ENCODE measurements at places on chromosomes 4 and X.

DNA sequence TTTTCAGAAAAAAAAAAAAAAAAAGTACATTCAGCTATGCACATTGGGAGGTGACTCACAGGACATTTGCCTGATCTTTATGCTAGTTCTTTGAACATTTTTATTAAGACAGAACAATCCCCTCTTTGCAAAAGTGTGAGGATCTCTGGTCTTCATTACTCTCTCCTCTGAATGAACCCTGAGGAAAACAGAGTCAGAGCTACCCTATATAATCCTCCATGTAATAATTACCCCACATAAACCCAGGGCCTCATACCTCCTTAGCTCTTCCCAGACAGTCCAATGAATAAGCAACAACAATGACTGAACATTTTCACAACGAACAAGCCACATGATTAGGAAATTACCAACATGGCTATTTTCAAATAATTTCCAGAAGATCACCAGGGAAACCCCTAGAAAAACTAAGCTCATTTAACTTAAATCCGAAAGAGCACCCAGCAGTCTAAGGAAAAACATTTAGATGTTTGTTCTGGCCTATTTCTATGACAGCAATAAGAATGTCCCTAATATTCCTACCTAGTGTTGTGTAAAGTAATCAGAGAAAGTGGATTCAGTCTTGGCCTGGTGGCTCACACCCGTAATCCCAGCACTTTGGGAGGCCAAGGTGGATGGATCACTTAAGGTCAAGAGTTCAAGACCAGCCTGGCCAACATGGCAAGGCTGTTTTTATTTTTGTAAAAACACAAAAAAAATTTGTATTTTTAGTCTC lies 37.8 kb downstream of the TBC1D9 start:
- peak; percentile 61 for DNase-seq

- DNase-seq = peak; percentile 14
Observed at GRCh38 chr4:87505862-87506261, 23.3 kb downstream of the SPARCL1 start.

DNA sequence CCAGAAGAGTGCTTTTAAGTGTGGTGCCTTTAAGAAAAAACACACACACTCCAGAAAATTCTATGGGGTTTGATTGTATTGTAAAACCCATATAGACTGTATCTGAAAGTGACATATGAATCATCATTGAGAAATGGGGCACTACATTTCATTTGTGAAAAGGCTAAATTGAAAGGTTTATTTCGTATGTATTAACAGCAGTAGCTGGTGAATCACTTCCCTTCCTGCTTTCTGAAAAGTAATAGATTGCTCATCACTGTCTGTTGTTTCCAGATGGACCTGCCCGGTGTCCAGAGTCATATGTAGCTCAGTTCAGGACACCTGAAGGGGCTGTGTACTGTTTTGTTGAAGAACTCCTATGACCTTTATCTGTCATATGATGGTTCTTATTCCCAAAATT lies 28.1 kb upstream of the HPRT1 start:
- DNase-seq = peak; percentile 84

- DNase-seq = peak; percentile 88
Observed at GRCh38 chrX:72620550-72621145, 48.0 kb upstream of the HDAC8 start.

Measured in ELR (cell line).